ENCODE measurements at places on chromosomes 4 and X.

DNA sequence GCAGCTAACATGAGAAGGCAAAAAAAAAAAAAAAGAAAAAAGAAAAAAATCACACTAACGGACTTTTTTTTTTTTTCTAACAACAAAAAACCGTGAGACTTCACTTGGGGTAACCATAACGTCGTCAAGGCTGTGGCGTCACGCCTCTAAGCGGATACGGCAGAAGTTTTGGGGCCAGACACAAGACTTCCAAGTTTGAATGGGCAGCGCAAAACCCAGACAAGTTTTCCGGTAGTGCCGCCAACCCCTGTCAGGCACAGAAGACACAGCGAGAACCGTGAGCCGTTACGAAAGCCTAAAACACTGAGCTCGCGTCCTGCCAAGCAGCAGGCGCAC, 556 bp upstream of the SMARCA5 start:
- no peak for DNase-seq

- no peak for DNase-seq
These were observed 260.5 kb downstream of the MAPK10 start for GRCh38 chr4:86099348-86099747.

DNA sequence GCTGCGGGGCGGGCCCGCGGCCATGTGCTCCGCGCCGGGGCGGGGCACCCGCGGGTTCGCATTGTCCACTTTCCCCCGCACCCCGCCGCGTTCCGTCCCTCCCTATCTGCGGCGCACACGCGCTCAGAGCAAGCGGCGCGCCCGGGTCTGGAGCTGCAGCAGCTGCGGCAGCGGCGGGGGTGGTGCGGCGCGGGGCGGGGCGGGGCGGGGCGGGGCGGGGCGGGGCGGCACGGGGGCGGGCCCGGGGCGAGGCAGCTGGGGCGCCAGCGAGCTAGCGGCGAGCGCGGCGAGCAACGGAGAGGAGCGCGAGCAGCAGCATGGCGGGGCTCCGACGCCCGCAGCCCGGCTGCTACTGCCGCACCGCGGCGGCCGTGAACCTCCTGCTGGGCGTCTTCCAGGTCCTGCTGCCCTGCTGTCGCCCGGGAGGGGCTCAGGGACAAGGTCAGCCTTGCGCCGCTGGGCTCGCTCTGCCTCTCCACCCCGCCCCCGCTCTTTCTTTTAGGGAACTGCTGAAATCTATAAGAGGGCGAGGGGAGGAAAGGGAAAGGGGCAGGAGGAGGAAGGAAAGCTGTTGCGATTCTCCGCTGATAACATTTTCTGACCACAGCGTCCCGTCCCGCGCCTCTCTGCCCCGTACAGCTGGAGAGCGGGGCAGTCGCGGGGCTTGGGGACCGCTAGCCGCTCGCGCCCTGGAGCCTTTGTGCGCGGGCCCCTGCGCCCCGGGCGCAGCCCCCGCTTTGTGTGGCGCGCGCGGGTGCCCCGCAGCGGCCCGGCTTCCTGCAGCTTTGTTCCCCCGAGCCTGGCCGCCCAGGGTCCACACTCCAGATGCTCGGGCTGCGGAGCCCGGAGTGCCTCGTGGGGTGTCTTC, at the start of gene TMEM131L:
Gene TMEM131L (plus strand): TSS at position 280 of the 868 bp plus-strand sequence. CDS start 38 bp downstream, at position 318.
- peak; percentile 77 for DNase-seq

- no peak for DNase-seq
These were observed 92.2 kb downstream of the DCHS2 start for GRCh38 chr4:154399259-154399974.

DNA sequence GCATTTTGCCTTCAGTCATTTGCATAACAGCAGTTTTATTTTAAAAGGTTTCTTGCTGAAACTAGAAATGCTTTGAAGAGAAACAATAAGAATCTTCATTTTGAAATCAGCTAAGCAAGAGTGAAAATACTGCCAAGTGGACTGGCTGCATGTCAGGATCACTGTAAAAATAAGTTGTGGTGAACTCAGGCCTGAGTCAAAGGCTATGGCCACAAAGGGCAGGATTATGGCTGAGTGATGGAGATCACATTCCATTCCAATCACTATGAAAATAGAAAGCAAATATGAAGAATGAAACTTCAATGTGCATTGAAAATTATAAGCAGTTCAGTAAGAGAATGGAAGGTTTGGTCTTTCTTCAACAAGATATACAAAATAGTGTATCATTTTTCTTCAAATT, 224.5 kb downstream of the PCDH18 start:
- DNase-seq: no peak

- DNase-seq: peak; percentile 88
These were observed 32.0 kb downstream of the ENOPH1 start for GRCh38 chr4:82462415-82462831.

DNA sequence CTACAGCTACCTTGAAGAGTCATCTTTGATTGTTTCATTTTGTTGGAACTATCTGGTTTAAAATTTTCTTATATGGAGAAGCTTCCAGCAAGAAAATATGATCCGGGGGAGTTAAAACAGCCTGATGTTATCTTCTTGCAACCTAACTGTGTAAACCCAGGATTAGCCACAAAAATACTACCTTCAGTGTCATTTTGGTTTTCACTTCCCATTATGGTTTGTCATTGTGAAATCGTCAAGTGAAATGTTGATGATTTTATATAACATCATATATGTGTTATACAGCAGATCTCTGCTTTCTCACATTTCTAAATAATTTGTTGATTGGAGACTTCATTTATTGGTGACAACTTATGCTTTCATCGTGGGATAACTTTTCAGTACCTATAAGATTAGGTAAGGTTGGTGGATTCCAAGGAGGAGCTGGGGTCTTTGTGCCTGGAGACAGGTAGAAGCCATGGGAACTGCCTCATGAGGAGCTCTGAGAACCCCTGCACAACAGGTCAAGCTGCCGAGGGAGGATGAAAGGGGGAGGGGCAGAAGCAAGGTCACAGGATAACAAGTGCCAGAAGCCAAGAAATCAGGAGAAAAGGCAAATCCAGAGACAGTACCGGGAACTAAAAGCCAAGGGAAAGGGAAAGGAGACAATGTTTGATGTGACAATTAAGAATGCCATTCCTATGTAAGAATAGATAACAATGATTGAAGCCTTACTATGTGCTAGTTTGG, 7.2 kb downstream of the ARHGAP24 start:
- DNase-seq: no peak

DNA sequence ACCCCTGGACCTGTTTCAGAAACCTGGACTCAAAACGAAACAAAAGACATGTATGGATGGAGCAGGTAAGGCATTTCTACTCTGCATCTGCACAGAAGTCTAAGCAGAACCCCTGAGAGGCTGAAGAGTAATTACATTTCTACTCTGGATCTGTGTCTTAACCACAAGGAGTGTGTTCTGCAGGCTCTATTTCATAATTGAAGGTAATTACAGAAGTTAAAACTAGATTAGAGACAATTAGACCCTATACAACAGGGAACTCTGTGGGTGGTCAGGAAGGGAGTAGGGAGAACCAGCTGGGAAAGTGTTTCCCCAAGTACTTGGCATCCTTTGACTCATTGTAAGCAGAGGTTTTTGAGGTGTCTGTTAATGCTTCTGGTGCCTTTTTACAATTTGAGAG, 69.8 kb downstream of the IGSF1 start:
- no peak for DNase-seq
